Right kidney (tissue), 9 donors: ENCODE measurements at places on chromosomes 2 and 18.

GRCh38 chr2:119739580-119740255, 20.0 kb upstream of the PTPN4 start:
- no peak for DNase-seq

DNA sequence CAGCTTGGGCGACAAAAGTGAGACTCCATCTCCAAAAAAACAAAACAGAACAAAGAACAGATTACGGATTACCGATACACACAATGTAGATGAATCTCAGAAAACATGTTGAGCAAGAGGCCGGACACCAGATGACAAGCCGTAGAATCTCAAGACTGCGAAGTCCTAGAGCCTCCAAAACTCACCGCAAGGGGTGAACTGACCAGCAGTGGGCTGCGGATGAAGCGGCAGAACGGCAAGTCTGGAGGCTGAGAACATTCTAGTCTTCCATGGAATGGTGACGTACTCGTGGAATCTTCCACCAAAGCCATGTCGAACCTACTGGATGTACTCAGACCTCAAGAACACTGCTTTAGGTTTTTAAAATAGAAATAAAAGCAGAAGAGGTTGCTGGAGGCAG, 198.8 kb downstream of the NDUFA10 start:
- DNase-seq: no peak

DNA sequence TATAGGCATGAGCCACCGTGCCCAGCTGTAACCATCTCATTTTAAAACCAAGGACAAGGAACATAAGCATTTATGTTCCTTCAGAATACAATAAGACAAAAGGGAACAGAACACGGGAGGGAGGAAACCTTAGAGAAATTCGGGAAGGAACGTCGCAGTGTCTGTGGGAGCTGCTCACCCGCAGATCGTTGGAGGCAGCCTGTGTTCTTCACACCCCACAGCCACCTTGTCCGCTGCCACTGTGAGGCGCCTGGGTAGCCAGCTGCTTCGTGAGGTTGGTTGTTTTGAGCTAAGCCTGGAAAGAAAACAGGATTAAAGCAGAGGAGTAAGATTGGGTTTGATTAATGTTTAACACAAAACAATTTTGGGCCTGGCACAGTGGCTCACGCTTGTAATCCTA, 250.0 kb downstream of the FHOD3 start:
- no peak for DNase-seq

DNA sequence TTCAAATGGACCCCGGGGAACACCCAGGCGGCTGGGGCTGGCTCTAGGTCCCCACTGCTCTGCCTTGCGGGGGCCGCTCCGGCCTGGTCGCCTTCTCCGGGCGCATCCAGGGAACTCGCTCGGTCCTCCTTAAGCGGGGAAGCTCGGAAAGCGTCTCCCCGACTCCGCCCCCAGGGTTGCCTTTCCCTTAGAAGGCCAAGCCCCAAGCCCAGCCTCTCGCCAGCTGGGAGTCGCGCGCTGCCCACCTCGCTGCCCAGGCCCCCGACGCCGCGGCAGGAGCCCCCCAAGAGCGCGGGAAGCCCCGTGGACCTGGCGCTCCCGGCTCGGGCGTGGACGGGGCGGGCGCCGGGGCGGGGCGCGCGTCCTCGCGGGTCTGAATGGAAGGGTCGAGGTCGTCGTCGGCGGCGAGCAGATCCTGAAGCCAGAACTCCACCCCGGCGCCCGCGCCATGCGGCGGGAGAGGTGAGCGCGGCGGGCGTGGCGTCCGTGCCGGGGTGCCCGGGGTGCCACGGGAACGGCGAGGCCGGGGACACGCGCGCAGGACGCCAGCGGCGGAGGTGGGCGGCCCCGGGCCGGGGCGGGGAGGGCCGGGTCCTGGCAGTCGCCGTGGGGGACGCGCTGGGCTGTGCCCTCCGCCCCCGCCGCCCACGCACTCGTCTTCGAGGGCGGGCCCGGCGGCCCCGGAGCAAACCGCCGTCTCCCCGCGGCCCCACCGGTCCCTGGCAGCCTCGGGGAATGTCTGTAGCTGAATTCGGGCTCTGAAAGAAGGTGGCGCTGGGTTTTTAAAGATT, at the start of gene BOK:
Gene BOK (plus strand): TSS at position 214 of the 791 bp plus-strand sequence. CDS start 739 bp downstream, outside the sequence.
- peak; percentile 63 for DNase-seq

- DNase-seq: no peak
These were observed 110.6 kb upstream of the TEX51 start for GRCh38 chr2:126788113-126788512.

DNA sequence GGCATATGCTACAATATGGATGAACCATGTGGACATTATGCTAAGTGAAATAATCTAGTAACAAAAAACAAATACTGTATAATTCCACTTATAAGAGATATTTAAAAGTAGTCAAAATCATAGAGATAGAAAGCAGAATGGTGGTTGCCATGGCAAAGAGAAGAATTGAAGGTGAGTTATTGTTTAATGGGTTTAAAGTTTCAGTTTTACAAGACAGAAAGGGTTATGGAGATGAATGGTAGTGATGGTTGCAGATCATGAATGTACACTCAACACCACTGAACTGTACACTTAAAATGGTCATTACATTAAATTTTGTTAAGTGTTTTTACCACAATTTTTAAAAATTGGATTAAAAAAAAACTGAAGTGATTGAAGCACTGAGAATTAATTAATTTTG, 298.2 kb upstream of the ZC3H15 start:
- no peak for DNase-seq

GRCh38 chr2:150369862-150370261, 117.6 kb downstream of the RND3 start:
- DNase-seq: no peak

DNA sequence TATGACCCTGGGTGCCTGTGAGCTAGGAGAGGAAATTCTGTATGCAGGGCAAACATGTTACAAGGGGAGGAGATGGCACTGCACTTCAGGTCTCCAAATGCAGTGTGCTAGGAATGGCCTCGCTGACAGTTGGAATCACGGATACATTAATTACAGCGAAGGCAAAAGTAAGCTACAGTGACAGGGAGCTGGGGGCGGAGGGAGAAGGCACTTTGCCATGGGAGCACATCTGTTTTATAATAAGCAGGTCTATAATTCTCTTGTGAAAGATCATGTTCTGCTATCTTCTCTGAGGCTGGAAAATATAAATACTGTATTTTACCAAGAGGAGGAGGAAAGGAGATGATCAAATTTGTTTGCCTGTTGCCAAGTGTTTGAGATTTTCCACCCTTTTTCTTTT, 56.3 kb upstream of the FZD5 start:
- no peak for DNase-seq

- no peak for DNase-seq
These were observed 311.5 kb upstream of the ID2 start for GRCh38 chr2:8370258-8370802.

DNA sequence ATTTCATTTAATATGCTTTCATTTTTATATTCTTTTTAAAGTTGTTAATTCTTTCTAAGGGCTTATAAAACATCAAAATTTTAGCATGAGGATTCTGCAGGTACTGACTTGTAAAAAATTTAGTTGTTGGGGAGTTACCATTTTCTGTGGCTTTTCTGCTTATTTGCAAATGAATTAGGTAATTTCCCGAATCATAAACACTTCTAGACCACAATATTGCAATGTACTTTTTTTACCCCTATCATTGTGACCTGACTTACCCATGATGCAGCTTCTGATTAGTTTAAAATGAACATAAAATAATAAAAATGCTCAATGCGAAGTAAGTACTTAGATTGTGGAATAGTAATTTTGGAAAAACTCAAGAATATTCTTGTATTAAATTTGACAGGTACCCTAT, 11.4 kb downstream of the ARL6IP6 start:
- DNase-seq: no peak

DNA sequence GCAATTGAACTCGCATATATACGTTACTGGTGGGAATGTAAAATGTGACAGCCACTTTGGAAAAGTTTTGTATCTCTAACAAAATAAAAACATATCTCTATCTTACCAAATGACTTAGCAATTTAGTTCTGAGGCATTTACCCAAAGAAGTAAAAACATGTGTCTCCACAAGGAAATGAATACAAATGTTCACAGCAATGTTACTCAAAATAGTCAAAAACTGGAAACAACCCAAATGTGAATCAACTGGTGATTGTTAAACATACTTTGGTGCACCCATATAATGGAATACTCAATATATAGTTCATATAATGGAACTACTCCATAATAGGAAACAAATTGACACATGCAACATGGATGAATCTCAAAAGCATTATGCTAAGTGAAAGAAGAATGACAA, 70.4 kb upstream of the DNER start:
- DNase-seq: no peak

- no peak for DNase-seq
These were observed 128.7 kb downstream of the MEP1B start for GRCh38 chr18:32318581-32318980.

DNA sequence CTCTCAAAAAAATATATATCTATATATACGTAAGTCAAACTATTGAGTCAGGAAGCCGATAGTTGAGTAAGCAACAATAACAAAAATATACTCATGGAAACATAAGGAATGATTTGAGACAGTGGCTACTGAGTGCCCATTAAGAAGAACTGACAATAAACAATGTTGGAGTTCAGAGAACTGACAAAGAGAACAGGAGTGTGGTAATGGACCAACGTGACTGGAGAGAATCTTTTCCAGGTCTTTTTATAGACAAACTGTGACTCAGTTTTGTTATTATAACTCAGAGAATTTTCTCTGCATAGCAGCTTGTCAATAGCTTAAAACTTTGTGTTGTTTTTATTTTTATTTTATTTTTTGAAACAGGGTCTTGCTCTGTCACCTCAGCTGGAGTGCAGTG, 4.6 kb upstream of the GALM start:
- no peak for DNase-seq

DNA sequence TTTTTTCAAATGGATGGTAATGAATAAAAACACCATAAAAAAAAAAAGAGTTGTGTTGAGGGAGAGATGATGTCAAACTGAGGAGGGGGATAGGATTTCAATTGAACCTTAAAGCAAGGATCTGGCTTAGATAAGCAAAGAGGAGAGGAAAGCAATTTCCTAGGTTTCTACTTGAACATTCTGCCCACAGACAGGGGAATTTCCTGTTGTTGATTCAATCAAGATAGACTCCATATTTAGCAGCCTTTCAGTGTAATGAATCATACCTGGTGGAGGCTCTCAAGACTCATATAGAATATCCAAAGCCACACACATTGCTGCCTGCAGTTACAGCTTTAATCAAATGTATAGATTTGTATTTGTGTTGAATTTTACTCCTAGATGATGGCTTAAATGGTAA, 294.4 kb upstream of the PIK3C3 start:
- no peak for DNase-seq

DNA sequence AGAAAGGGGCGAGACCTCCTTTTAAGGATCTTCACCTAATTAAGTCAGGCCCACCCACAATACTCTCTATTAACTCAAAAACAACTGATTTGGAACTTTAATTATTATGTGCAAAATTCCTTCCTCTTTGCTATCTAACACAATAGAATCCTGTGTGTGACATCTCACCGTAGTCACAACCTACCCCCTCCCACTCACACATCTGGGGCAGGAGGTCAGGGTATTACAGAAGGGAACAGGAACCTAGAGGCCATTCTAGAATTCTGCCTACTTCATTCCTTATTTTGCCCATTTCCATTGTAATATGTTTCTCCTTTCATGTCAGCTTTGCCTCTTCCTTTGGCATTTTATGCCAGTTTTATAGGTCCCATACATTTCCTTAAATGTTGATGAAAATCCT, 829.3 kb upstream of the ID2 start:
- no peak for DNase-seq

GRCh38 chr18:46480226-46480625, 176.8 kb downstream of the LOXHD1 start:
- no peak for DNase-seq

- no peak for DNase-seq
These were observed 23.7 kb downstream of the TTLL4 start for GRCh38 chr2:218734190-218734975.

GRCh38 chr2:223062396-223062795, 10.4 kb downstream of the KCNE4 start:
- no peak for DNase-seq

GRCh38 chr2:134599236-134599635, 119.6 kb downstream of the TMEM163 start:
- DNase-seq: no peak

- no peak for DNase-seq
These were observed 75.7 kb upstream of the CDCA7 start for GRCh38 chr2:173278794-173279526.

GRCh38 chr2:66437109-66437690, 2.3 kb downstream of the MEIS1 start:
- peak; percentile 59 for DNase-seq

DNA sequence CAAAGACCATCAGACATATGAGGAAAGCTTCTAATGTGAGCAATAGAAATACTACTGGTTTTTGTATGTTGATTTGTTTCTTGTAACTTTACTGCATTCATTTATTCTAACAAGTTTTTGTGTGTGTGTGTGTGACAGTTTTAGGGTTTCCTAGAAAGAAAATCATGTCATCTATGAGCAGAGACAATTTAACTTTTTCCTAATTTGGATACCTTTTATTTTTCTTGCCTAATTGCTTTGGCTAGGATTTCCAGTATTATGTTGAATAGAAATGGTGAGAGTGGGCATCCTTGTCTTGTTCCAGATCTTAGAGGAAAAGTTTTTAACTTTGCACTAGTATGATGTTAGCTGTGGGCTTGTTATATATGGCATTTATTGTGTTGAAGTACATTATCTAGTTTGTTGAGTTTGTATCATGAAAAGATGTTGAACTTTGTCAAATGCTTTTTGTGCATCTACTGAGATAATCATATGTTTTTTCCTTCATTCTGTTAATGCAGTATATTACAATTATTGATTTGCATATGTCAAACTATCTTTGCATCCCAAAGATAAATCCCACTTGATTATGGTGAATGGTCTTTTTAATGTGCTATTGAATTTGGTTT, 117.3 kb upstream of the CDC42EP3 start:
- no peak for DNase-seq

GRCh38 chr2:173448938-173449471, 94.3 kb downstream of the CDCA7 start:
- peak; percentile 57 for DNase-seq
